ENCODE measurements at places on chromosomes 16 and 17.
A peak's percentile ranks its signal among the peaks of the same experiment; 100 is the strongest.

DNA sequence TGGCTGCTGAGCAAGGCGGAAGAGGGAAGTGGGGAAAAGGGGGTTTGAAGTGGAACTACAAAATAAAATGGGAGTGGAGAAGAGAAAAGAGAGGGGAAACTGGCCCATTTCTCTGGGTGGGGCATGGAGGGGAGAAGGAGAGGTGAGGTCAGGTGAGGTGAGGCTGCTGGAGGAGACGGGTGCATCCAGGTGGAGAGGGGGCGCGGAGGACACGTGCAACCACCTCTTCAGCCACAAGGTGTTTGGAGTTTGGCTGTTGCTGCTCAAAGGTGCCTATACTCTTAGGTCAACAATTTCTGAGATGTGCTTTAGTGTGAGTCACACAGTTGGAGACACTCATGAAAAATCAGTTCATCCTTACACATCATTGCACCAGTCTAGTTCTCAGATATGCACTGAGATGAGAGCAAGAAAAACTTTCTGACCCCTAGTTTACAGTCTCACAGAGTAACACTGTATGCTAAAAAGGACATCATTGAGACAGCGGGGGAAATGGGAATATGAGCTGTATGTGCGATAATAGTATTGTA, 4.8 kb downstream of the SLC6A4 start:
- no peak for DNase-seq

DNA sequence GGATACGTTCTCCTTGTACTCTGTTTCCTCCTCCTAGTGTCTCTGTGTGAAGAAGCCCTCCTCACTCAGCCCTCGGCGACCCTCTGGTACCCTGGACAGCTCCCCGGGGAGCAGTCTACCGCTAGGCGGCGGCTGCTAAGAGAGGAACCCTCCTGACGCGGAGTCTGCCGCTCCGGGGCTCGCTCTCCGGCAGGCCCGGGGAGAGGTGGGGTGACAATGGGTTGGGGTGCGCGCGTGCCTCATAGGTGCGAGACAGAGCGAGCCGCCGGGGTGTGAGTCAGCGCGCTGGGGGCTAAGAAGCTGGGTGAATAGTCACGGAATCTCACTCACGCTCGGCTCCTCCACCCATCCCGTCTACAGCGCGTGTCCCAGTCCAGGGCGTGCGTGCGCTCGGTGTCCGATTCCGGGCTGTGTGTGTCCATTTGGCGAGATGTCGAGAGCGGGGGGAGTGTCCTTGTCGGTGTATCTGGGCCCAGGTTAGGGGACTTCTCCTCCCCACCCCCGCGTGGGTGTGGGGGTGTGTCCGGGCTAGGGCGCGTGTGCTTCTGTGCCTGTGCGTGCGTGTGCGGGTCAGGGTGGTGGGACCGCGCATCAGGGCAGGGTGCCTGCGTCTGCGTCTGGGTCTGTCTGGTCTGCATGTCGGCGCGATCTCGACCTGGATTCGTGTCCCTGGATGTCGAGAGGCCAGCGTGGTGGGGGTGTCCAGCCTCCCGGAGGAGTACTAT, 577 bp upstream of the HS3ST2 start:
- no peak for DNase-seq

DNA sequence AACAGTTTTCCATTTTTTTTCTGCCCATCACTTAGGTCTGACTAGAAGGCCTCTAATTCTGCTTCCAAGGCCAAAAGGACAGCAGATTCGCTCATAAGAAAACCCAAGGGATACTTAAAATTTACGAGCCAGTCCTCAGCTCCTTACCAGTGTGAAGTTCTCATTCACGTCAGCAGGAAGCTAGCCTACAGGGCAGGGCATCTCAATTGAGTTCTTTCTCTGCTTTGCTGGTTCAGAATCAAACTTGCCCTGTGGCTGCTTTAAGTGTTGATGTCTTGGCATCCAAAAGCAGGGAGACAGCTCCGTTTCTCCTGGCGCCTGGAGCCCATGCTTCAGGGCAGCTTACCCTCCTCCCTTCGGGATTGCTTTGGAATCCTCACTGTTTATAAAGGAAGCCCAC, 136.0 kb downstream of the ANKFN1 start:
- no peak for DNase-seq

DNA sequence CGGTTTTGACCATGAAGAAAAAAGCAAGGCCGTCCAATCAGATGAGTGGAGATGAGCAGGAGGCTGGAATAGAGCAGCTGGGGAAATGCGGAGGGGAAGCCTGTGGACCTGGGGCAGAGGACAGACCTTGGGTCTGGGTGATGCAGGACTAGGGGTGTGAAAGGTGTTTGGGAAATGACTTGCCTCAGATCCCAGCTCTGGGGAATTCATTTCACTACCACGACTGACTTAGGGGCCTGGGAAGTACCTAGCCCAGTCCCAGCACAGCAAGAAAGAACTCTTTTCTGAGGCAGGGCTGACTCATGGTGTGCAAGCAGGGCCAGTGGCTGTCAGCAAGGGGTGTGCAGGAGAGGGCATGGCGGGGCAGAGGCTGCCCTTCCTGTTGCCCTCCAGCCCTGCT, 14.8 kb downstream of the DNAI2 start:
- no peak for DNase-seq

DNA sequence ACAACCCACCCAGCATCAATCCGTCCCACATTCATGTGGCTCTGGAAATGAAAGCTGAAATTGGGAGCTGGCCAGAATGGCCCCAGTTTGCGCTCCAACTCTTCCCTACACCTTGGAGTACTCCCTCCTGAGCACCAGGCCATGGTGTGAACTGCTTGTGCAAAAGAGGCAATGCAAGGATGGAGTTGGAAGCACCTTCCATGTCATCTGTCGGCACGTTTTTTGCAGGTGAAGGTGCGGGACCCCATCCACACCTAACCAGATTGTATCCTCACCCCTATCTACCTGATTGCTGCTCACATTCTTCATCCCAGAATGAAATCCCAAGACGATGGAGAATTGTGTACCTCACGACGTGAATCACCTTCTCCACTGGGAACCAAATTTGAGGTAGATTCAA, 136.6 kb upstream of the WSB1 start:
- DNase-seq: no peak

- DNase-seq: no peak
These were observed 4.3 kb downstream of the RNF112 start for GRCh38 chr17:19415311-19415710.

DNA sequence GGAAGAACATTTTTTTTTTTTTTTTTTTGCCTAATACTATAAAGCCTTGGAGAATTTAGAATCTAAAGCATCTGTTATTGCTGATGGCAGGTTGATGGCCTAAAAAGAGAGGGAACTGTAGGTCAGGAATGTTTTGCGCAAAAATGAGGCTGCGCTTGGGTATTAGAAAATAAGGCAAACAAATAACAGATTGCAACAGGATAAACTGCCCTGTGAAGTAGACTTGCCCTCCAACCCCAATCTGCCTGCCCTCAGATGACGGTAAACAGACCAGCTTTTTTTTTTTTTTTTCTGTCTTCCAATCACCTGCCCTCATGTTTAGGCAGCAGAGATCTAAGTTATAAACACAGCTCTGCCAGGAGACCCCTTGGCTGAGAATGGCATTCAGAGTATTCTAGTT, 3.8 kb upstream of the DHX8 start:
- no peak for DNase-seq

- peak; percentile 34 for DNase-seq
These were observed 5.7 kb upstream of the KRT13 start for GRCh38 chr17:41511116-41511515.

DNA sequence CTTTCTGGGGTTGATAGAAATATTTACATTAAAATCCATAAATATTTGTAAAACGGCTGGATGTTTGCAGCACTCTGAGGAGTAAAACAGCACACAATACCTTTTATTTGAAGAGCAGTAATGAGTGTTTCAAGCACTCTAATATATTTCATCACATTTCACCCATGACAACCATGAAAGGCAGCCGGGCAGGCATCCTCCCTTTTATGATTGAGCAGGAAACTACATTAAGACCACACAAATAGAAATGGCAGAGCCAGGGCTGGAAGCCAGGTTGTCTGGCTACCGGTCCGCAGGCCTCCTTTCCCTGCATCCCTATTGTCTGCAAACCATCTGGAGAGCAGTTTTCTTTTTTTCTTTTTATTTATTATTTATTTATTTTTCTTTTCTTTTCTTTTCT, 23.1 kb upstream of the GPRC5C start:
- DNase-seq: peak; percentile 83

DNA sequence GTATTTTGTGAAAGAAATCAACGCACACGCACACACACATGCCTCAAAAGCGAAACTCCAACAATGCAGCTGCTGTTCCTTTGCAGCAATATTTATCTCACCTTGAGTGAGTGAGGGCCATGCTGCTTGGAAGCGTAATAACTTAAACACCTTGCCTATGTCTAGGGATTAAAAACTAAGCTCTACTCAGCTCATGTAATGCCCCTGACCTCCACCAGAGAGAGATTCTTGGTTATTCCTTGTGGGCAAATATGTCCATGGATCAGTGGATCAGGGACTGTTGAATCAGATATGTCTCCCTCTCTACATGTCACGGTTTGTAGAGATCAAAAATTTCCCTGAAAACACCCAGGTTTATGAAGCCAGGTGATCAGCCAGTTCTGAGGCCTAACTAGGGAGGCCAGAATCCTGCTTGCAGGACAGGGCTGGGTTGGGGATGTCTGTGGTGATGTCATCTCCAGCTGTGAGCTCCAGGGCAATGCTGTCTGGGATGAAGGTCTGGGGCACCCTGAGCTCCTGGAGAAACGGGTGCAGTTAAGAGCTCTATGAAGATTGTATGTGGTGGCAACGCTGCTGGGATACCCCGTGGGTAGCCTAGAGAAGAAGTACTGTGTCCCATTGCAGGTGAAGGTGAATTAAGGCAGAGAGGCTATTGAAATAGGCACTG, 149.4 kb downstream of the KCNJ12 start:
- no peak for DNase-seq

DNA sequence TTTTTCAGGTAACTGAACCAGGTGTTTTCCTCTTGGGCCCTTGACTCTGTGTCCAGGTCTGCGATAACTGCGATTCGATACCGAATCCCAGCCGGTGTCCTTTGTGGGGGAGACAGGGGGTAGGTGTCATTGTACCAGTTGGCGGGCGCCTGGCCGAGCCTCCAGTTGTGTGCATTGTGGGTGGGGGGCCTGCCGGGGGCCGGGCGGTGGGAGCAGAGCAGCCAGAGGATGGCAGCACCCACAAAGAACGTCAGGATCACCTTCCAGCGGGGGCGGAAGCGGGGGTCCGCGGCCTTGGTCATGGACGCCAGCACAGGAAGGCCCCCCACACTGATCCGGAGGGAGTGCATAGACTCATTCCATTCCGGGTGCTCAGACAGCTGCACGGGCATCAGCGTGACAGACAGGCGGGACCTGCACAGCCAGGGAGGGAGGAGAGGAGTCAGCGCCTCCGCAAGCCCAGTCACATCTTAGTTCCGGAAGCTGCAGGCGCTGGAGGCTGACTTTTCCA, 12.3 kb downstream of the CANT1 start:
- no peak for DNase-seq

DNA sequence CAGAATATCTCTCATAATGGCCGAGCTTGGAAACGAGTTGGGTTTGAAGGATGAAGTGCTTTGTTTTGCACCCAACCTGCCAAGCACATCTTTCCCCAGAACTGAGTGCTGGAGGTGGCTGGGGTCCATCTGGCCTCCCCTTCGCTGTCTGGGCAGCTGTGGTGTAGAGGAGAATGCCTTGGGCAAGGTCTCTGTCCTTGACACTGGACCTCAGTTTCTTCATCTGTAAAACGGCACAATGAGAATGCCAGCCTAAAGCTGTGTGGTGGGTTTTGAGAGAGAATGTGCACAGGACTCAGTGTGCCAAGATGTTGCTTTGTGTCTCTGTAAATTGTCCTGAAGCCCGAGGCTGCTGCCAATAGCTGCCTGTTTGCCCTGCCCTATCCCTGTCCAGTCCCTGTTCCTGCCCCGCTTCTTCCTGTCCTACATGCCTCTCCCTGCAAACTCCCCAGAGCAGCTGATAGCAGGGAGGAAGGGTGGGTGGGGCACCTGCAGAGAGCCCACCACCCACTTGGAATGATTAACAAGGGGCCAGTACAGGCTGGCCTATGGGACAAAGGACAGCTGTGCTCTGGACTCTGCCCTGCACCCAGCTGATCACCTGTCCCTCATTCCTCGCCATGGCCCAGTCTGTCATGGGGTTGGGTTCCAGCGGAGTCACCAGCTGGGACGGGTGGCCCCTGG, 15.3 kb downstream of the LASP1 start:
- DNase-seq: no peak

DNA sequence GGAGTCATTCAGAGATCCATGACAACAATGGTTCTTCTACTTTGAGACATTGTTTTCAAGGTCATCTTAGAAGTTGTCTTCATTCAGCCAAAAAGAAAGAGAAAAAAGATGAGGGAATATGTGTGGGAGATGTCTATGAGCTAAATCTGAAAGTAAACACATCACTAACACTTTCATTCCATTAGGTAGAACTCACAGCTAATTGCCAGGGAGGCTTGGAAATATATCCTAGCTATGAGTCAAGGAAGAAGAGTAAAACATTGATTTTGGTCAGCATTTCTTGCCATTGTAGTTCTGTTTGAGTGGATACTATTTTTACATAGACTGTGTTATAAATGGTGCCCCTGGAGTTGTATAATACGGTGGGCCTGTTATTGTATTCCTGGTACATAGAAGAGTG, 316.4 kb upstream of the MYOCD start:
- DNase-seq: no peak

GRCh38 chr17:15048381-15048780, 216.7 kb downstream of the PMP22 start:
- DNase-seq: no peak

DNA sequence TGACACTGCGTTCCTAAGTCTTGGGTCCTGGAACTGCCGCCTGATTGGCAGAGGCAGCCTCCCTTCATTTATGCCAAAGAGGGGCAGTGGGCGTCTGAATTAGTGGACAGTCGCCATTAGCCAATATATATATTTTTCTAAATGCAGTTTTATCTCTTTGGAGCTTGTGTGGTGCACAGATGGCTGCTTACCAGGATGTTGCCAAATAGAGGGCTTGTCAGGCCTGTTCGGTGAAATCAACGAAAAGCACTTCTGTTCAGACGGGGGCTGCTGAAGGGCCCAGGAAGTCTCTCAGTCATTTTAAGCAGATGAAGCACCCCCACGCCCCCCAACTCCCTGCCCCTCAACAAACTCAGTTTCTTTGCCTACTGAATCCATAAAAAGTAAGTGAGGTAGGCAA, 66.0 kb downstream of the RAP1GAP2 start:
- DNase-seq: no peak

DNA sequence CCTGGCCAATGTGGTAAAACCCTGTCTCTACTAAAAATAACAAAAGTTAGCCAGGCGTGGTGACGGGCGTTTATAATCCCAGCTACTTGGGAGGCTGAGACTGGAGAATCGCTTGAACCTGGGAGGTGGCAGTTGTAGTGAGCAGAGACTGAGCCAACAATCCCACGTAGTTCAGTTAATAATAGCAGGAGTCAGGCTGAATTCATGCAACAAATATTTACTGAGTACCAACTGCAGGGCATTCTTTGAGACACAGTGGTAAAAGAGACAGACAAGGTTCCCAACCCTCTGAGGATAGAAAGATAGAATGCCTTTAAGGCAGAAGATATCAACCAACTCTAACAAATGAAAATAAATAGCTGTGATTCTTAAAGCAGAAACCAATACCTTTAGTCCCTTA, 39.1 kb downstream of the SPOP start:
- no peak for DNase-seq

GRCh38 chr17:82396601-82397435, 21.3 kb upstream of the HEXD start:
- DNase-seq: no peak

Data from NCI-H2081 (cell line).